ENCODE measurements at places on chromosomes 6 and 20.

- DNase-seq: peak; percentile 84
Observed at GRCh38 chr6:30820193-30820592, 64.1 kb upstream of the DDR1 start.

- DNase-seq: peak; percentile 94
Observed at GRCh38 chr20:62887152-62887859, 25.7 kb upstream of the TCFL5 start.

DNA sequence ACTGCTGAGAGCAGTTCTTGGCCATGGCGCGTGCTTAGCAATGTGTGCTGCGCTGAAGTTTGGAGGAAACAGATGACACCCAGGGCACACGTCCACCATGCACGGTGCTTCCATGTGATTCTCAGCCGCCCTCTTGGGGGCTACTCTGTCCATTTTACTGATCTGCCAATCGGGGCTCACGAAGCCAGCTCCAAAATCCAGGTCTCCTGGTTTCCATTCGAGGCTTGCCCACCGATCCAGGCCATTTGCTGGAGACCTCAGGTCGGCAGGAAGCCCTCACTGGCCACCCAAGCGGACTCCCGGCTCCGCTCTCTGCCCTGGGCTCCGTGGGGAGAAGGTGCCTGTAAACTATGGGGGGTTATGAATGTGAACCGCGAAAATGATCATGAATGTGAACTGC is 11.7 kb upstream of the FRMD1 start:
- DNase-seq: no peak

GRCh38 chr20:62923669-62924441 is 2.5 kb downstream of the DIDO1 start:
- no peak for DNase-seq

DNA sequence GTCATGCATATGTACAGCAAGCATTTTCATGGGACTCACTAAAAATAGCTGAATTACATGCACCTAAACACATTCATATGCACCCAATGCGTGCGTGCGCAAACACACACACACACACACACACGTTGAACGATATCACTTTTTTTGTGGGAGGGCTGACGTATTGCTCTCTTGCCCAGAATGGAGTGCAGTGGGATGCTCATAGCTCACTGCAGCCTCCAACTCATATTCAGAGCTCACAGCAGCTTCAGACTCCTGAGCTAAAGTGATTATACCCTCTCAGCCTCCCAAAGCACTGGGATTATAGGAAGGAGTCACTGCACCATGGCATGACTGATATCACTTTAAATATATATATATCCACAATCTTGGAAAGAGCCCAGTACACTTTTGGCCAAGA is 620.4 kb upstream of the MANEA start:
- DNase-seq: no peak

GRCh38 chr20:38404016-38404415 is 31.1 kb downstream of the SNHG17 start:
- DNase-seq: no peak

DNA sequence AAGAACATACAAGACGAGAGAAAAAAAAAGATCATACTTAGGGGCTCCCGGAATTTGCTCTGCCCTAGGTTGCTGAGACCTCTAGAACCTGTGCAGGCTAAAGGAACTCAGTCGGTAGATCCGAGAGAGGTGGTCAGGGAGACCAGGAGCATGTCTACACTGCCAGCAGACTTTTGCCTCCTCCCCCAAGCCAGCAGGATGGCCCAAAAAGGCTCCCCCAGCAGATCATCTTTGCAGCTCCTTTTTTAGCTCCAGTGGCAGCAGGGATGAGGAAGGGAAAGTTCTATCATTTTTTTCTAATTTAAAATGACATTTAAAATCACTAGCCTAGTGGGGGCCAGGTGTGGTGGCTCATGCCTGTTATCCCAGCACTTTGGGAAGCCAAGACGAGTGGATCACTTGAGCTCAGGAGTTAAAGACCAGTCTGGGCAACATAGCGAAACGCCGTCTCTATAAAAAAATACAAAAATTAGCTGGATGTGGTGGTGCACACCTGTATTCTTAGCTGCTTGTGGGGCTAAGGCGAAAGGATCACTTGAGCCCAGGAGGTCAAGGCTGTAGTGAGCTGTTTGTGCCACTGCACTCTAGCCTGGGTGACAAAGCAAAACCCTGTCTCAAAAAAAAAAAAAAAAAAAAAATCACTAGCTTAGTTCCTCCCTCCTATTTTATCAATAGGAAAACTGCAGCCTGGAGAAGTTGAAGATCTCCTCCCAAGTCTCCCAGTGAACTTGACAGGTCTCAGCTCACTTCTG is 69.3 kb upstream of the MYL9 start:
- DNase-seq: no peak

- DNase-seq: no peak
Observed at GRCh38 chr6:41975276-41975675, 33.7 kb upstream of the CCND3 start.

DNA sequence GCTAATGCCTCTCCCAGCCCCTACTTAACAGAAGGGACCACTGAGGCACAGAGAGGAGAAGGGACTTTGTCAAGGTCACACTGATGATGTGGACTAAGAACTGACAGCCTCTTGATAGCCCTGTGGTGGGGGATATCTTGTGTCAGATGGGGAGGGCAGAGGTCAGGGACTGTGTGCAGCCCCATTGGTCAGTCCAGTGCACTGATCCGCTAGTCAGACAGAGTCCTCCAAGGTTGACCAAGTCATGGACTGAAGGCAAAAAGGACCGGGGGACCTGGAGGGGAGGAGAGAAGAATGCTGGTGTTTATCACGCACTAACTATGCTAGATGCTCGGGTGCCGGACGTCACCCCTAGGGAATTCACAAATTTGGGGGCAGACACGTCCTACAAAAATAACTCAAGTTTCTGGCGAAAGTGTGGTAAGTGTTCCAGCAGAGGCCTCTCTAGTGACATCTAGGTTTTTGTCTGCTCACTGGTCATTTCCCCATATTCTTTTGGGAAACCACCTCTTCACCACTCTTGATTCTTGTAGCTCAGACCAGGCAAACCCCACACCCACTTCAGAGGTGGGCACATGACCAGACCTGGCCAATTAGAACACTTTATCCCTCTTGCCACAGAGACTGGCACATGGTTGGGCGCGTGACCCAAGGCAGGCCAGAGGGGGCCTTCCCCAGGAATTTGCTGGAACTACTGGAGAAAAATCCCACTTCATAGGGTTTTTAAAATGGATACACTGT is 21.0 kb downstream of the TCF15 start:
- no peak for DNase-seq

- no peak for DNase-seq
Observed at GRCh38 chr20:50281831-50282591, 91.4 kb downstream of the CEBPB start.

- no peak for DNase-seq
Observed at GRCh38 chr6:11093376-11093625, 333 bp upstream of the SMIM13 start.

GRCh38 chr20:45254383-45255262 is at the start of gene SLPI:
Gene SLPI (minus strand): TSS chr20:45254564. CDS start chr20:45254543, 21 bp downstream.
- DNase-seq: no peak

DNA sequence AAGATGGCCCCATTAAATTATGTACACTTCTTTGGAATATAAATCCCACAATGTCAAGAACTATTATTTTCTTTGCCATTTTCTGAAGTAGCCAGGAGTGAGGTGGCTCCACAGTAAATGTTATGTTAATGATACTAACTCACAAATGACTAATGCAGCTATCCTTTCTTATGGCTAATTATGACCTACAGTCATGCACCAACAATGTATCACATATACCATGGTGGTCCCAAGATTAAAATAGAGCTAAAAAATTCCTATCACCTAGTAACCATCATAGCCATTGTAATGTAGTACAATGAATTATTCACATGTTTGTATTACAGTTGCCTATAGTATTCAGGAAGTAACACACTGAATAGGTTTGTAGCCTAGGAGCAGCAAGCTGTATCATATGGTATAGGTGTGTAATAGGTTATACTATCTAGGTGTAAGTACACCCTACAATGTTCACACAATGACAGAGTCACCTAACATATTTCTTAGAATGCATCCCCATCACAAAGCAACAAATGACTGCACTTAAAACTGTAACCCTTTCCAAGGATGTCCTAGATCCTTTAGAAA is 15.3 kb downstream of the ECHDC1 start:
- peak; percentile 86 for DNase-seq

DNA sequence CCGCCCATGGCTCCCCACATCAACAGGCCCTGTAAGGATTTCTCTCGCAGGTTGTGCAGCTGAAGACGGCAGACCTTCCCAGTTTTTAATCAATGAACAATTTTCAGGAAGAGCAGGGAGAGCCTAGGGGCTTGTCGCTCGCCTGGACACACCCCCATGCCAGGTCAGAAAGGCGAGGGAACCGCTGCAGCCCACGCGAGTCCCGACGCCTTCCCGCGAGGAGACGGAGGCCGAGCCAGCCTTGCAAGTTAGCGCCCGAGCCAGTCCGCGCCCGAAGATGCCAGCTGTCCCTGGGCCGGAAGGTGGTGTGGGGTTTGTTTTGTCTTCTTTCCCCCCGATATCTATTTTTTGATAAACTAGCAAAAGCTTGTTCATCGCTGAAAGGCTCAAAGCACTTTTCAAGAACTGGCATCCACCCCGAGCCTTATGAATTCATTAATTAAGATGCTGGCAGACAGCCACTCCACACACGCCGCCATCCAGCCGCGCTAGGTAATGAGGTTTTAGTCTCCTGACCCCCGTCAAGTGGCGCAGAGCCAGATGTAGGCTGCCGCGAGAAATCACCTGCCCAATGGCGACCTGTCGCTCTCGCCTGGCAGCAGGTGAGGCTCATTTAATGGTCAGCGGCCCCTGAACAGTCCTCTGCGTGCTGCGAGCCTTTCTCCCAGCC is 6.6 kb downstream of the CCDC167 start:
- DNase-seq: no peak

- DNase-seq: peak; percentile 39
Observed at GRCh38 chr6:158666628-158667359, 16.9 kb downstream of the SYTL3 start.

DNA sequence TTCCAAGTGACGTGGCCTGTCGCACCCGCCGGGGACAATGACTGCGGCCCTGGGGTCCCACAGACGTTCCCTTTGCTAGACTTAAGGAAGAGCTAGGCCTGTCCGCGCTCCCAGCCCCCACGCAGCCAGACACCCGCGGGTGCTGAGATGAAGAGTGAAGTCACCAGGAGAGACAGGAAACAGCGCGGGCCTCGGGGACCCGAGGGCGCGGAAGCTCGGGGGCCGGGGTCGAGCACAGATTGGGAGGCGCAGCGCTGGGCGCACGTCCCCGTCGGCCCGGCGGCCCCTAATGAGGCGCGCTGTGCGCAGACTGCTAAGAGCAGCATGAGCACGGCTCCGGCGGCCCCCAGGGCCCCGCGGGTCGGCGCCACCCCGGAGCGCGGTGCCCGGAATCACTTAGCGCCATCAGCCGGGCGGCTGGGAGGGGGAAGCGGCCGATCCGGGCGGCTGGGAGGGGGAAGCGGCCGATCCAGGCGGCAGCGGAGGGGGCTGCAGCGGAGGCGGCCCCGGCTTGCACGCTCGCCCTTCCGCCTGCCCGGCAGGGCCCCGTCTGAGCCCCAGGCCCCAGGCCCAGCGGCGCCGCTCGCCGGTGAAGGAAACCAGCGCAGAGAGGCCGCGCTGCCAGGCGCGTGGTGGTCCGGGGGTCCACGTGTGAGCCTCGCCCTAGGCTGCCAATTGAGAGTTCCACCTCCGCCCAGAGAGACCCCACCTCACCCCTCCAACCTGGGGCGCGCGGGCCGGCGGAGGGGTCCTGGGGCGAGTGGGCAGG is 8.3 kb upstream of the AVP start:
- DNase-seq: peak; percentile 33

GRCh38 chr20:62751551-62752150 is 43.0 kb downstream of the NTSR1 start:
- DNase-seq: no peak

DNA sequence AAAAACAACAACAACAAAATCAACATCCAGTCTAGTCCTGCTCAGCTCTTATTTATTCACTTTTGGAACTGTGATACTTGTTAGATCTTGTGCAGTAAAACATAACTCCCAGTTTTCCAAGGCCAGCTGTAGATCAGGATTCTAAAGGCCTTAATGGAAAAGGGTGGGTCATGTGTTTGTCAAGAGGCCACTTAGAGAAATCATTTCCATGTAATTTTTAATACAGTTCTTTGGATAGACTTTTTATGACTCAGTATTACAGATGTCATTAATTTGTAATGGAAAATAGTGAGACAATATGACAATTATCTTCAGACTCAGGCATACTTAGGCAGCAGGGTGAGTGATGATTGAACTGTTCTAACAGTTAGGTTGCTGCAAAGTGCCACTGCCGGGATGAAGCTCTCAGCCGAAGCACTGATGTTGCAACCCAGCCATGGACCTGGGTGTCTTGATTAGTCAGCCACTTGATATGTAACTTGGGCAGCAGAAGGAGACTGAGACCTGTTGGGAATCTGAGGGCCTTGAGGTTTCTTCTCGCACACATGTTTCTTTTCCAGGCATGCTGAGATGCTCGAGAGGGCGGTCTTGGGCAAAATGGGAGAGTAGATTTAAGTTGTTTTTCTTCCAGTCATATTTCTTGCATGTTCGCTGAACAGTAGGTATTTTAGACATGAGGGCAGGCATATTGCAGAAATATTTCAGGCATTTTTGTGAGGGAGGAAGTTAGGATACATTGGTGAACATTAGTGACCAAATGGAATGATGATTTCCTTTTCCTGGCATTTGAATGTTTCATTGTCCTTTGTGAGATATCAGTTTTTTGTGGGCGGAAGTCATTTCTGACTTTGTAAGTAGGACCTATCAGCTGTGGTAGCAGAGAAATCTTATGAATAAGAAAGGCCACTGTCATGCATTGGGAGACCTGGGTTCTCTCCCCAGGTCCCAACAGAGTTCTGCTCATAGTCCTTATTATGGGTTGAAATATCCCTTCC is 52.3 kb downstream of the SLX4IP start:
- peak; percentile 63 for DNase-seq

GRCh38 chr6:149754548-149754947 is 5.0 kb downstream of the PCMT1 start:
- DNase-seq: no peak

- no peak for DNase-seq
Observed at GRCh38 chr6:53009056-53009455, 14.0 kb upstream of the GSTA4 start.

All from fibroblast of skin of right biceps (primary cell).